Adrenal gland (tissue), 19 donors: ENCODE measurements at places on chromosomes 3 and 15. TPM values are rescaled to one million over a fixed set of nuclear protein-coding genes. Genes with fewer than 3 reads are reported as not detected.

DNA sequence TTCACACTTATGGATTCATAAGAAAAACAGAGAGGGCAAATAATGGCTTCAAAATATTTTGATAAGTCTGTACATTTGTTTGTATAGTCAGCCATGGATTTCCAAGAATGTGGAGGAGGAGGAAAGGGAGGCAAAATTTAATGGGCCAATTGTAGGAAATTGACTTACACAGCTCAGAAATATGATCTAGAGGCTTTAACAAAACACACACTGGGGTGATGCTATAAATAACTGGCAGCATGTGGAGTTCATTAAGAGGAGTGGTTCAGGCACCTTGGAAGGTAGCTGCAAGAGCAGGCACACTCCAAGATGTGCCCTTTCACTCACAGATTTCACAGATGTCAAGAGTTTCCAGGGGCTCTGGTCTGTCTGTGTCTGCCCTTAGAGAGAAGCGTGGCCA is 193.4 kb upstream of the RASGRP1 start:
- H3K4me3 ChIP-seq, result no peak overlapping the region
- H3K36me3 ChIP-seq, result no peaks in the 10 kb centered on the region
- no peak overlapping the region for H3K27ac ChIP-seq

GRCh38 chr3:123310741-123311140 is 109.0 kb downstream of the SEC22A start:
- H3K27ac ChIP-seq, result no peak overlapping the region
- no peak overlapping the region for H3K4me3 ChIP-seq
- no peak for DNase-seq
- no peaks in the 10 kb centered on the region for H3K4me1 ChIP-seq
- no peaks in the 10 kb centered on the region for H3K27me3 ChIP-seq

DNA sequence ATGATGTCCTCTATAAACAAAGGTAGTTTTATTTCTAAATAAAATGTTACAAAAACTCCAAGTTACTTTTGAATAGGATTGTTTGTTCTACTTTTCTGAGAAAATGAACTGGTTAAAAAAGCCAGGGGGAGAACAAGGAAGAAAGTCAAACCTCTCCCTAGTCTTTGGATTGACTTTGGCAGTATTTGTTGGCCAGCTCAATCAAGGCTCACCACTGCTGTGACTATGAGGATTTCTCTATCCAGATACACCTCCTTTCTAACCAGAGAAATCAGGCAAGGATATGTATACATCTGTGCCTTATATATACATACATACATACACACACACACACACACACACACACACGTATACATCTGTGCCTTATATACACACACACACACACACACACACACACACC is 107.8 kb downstream of the FEZF2 start:
- DNase-seq, result no peak
- no peak overlapping the region for H3K4me3 ChIP-seq
- no peaks in the 10 kb centered on the region for H3K27me3 ChIP-seq

BSN gene
- total RNA-seq, result 1.4 TPM

CTXN2 gene
- total RNA-seq, result 0.22 TPM
